ENCODE measurements at places on chromosomes 5 and 9.

GRCh38 chr5:167665841-167666375 is 625.5 kb upstream of the WWC1 start:
- no peak for DNase-seq

GRCh38 chr5:34411470-34412346 is 244.4 kb upstream of the RAI14 start:
- DNase-seq = no peak

DNA sequence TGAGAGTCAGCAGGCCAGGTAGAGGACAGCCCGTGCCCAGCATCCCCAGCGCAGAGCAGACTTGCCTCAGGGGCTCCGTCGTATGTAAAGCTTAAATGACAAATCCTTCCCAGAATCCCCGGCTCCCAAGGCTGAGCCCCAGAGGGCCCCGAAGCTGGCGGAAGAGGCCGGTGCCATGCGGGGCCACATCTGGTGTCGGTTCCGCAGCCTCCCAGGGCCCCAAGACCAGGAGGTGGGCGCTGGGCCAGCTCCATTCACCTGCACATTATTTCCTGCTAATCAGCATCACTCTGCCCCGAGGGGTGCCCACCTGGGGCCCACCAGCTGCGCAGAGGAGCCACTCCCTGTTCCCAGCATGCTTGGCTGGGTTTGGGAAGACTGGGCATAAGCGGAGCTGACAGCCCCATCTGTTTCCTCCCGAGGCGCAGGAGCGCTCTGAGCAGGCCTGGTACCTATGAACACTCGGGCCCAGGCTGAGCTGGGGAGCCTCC is 124.0 kb upstream of the PPP1R26 start:
- DNase-seq = peak; percentile 48

DNA sequence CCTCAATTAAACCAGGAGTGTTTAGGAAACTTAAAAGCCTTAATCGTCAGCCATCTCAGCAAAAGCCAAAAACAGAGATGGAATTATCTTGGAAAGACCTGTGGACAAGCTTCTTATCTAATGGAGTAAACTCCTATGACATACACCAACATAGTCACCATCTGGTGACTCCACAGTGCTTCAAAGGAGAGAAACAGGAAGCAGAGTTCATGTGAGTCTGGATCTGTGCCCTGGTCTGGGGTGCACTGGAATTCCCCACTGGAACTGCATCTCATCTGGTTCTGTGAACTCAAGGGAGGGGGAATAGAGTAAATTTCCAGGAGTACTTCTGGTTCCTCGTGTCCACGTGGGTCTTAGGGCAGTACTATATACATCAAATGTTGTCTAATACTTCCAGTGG is 36.3 kb upstream of the KCNN2 start:
- DNase-seq = no peak

DNA sequence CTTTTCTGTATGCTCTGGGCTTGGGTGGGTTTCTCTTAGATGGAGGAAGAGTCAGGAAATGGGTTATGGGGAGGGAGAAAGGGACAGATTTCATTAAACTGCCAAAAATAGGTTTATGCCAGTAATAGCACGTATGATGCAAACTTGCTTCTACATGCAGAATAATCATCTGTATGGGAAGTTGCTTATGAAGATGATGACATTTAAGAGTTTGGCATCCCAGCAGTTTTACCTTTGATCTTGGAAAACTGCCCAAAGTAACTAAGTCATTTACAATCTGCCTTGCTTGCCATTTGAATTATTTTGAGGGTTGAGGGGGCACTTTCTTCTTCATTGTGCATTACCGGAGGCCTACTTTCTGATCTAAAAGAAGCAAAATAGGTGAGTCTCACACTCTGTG is 282.9 kb upstream of the ANKRD55 start:
- no peak for DNase-seq

- no peak for DNase-seq
These were observed 244.3 kb downstream of the PDE4D start for GRCh38 chr5:59648949-59649921.

- DNase-seq = no peak
These were observed 15.2 kb upstream of the TAF11L2 start for GRCh38 chr5:17482790-17483189.

DNA sequence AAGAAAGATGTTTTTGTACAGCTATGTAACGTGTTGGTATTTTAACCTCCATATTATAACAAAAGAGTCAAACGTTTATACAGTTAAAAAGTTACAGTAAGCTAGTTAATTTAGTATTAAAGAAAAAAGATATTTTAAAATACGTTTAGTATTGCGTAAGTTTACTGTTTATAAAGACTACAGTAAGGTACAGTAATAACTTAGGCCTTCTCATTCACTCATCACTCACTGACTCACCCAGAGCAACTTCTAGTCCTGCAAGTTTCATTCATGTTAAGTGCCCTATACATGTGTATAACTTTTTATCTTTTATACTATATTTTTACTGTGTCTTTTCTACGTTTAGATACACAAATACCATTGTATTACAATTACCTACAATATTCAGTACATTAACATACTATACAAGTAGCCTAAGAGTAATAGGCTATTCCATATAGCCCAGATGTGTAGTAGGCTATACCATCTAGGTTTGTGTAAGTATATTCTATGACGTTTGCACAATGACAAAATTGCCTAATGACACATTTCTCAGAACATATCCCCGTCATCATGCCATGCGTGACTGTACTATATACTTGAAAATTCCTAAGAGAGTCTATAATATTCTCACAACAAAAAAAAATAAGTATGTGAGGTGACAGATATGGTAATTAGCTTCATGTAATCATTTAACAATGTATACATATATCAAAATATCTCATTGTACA is 33.8 kb downstream of the ERP44 start:
- DNase-seq = no peak

DNA sequence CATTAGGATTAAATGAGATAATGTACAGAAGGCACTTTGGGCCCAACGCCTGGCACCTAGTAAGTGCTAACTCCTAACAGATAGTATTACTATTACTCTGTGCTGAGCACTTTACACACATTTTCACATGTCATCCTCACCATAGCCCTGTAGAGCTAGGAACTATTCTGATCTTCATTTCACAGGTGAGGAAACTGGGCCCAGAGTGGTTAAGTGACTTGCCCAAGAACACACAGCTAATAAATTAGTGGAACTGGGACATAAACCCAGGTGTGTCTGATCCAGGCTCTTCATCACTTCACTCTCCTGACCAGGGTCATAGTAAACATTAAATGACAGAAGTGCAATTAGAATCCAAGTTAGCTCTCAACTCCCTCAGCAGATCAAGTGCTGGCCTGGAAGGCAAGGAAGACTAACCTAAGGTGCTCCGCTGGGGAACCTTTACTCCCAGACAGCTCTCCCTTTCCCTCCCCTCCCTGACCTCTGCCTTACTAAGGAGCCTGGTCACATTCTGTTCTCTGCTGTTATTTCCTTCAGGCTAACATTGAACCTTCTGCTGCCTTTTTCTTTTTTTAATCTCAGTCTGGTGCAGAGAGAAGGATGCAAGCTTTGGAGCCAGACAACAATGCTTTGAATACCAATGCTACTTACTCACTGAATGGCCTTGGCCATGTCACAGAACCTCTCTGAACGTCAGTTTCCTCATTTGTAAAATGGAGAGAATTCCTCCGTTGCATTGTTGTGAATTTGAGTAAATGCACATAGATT is 4.1 kb upstream of the ADRA1B start:
- DNase-seq = no peak

- no peak for DNase-seq
These were observed 40.0 kb upstream of the ORM1 start for GRCh38 chr9:114282926-114283325.

GRCh38 chr5:160271836-160272235 is 40.5 kb downstream of the CCNJL start:
- DNase-seq = no peak

DNA sequence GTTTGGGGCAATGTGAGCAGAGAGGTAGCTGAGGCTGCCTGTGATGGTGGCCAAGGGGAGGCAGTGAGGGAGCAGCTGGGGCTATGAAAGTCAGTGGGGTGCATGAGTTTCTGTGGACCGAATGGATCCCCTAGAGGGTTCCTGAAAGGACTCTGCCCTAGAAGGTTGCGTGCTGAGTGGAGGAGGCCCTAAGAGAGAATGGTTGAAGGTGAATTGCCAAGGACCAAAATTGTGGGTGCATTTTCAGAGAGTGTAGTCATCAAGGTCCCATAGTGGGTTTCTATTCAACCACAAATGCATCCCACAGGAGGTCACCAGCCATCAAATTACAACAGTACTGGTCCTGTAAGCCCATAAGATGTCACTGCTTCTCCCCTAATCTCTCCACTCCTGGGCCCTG is 298.3 kb downstream of the CDK5RAP2 start:
- DNase-seq = no peak

GRCh38 chr9:21653589-21653988 is 148.8 kb upstream of the MTAP start:
- DNase-seq = no peak

DNA sequence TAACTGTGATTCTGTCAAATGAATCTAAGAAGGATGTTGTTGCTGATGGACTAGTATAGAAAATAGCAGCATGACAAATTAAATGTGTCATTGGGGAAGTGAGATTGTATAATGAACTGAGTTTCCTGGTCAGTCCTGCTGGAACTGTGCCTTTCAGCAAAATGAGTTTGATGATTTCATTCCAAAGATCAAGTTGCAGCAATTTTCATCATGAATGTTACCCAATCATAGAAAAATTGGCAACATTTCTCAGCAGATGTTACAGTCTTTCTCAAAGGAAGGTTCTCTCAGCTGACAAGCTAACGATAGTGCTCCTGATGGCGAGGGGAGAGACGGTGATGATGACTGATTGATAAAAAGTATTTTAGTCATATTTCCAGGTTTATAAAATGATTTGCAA is 10.7 kb downstream of the PCDHAC2 start:
- no peak for DNase-seq

GRCh38 chr9:84153885-84154284 is 173.3 kb downstream of the RMI1 start:
- no peak for DNase-seq

GRCh38 chr5:180915924-180916323 is 17.0 kb downstream of the BTNL8 start:
- DNase-seq = no peak

- no peak for DNase-seq
These were observed 115.7 kb downstream of the MAN2A1 start for GRCh38 chr5:109805472-109805871.

GRCh38 chr5:37871023-37871815 is 31.4 kb upstream of the GDNF start:
- no peak for DNase-seq

DNA sequence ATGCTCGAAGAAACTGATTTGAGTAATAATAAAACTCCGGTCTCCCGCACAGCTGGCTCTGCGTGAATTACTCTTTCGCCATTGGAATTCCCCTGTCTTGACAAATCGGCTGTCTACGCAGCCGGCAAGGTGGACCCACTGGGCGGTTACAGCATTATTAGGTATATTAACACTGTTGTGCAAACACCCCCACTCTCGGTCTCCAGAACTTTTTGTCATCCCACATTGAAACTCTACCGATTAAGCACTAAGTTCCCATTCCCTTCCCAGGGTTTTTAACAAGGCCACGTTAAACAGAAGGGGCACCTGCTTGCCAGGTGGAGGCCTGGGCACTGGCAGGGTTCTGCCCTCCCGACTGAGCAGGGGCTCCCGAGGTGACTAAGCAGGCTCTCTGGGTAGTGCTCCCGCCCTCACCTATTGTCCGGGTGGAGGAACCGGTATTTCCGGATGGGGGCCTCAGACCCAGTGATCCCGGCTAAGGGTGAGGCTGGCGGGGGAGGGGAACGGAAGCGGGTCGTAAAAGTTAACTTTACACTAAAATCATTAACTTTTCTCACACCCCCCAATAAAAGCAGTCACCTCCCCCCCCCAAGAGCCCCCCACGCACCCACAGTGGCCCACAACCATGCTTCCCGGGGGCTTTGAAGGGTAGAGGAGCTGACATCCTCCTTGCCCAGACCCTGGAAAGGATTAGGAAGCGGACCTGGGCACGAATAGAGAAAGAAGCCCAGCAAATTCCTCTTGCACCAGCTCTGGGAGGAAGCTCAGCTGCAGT is 53.5 kb upstream of the TJP2 start:
- DNase-seq = no peak

GRCh38 chr9:618478-618877 is 223.0 kb upstream of the DMRT1 start:
- DNase-seq = no peak

DNA sequence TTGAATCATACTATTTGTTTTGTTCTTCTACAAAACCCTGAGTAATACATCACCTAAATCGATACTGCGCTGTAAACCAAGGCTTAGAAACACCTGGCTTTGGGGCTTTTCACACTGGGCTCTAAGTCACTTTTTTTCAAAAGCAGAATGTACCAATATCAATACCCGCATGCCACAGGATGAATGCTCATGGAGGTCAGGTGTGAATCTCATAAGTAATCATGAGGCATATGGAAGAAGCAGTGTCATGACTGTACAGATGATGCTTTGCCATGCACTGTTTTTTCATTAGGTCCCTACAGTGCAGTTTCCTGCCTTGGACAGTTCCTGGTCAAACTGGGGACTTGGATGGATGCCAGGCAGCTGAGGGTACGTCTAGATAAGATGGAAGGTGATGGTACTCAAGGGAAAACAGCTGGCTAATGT is 49.0 kb upstream of the ATG10 start:
- no peak for DNase-seq

DNA sequence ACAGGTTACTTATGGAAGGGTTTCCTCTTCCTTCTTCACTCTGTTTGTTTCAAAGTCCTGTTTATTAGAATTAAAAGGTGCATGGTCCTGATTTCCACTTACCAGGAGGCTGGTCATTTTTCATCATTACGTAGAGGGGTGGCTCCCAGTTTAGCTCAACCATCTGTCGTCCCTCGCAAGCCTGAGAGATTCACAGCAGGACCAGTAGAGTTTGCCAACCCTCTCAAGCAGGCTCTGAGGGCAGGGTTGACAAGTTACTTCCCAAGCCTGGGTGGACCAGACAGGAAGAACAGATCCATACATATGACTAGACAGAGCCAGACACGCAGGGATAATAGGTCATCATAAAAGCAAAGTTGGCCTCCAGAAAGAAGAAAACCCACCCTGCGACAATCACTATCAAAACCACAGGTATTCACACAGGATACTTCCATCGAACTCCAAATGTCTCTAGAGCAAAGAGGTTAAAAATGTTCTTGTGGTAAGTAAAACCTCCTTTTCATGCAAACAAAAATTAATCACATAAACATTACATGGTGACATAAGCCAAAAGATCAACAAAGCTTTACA is 151.9 kb downstream of the ELAVL2 start:
- peak; percentile 90 for DNase-seq

DNA sequence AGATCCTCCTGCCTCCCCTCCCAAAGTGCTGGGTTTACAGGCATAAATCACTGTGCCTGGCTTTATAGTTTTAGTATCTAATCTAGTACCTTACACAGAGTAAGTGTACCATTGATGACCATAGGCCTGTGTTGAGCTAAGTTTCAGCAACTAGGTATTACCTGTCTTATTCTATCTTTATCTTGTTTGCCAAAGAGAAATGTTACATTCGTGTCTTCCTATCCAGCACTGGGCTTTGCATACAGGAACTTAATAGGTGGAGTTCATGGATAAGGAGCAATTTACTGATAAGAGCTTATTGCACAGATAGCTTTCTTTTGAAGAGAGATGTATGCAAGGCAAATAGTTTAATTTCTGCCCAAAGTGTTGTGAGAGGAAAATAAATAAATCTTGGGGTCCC is 30.5 kb downstream of the TXNDC8 start:
- DNase-seq = no peak
